ENCODE measurements at places on chromosomes 1 and 21.

GRCh38 chr1:36909946-36910725 lies 124.2 kb downstream of the GRIK3 start:
- no peak for DNase-seq

DNA sequence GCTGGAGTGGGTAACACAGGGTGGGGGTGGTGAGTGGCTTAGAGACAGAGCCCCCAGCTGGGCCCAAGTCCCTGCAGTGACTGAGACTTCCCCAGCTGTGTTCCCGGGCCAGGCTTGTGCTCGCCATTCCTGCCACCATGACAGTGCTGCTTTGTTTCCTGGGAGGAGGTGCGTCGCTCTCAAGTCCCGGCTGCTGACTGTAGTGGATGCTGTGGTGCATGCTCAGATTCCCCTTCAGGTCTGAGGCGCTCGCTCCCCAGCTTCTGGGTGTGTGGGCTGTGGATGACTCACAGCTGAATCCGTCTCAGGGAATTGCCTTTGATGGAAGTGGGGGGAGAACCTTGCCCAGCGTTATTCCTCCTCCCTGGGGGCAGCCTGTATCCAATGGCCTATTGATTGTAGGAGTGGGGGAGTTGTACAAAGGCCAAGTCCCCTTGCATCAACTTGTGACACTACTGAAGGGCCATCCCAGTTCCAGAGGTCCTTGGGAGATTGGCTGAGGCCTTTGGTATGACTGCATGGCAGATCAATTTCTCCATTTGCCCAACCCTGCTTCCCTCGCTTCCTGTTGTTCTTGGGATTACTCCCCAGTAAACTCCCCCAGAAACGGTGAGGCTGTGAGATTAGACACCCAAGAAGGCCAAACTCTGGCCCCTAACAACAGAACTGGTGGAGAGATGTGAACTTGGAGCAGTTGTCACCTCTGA lies 17.8 kb upstream of the POU3F1 start:
- DNase-seq = no peak

DNA sequence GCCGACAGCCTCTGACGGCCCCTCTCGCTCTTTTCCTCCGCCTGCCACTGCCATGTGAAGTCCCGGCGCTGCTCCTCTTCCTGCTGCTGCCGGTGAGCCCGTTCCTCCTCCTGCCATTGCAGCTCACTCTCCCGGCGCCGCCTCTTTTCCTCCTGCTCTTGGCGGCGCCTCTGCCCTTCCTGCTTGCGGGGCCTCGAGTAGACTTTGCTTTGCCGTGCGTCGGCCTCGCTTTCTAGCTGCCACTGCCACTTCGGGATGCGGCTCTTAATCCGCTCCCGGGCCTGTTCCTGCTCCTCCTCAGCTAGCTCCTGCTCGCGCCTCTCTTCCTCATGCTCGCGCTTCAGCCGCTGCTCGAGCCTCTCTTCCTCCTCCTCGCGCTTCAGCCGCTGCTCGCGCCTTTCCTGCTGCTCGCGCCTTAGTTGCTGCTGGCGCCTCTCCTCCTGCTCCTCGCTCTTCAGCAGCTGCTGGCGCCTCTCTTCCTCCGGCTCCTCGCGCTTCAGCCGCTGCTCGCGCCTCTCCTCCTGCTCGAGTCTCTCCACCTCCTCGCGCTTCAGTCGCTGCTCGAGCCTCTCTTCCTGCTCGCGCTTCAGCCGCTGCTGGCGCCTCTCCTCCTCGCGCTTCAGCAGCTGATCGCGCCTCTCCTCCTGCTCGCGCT lies 4.3 kb downstream of the TCHH start:
- DNase-seq = peak; percentile 68

DNA sequence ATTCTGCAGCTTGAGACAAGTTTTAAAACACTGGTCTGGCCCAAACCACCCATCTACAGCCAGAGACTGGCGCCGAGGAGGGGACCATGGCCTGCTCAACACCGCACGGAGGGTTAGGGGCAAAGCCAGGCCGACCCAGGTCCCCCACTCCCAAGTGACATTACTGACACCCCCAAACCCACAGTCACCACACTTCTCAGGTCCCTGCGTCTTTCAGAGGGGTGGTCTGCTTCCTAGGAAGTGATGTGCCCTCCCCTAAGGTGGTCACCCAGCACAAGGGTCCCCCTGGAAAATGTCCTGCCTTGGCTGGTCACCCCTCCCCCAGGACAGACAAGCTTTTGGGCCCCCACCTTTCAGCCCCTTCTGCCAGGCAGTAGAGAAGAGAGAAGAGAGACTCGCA lies 20.8 kb upstream of the EPHA2 start:
- DNase-seq = no peak

- DNase-seq = no peak
These were observed 35.9 kb upstream of the RD3 start for GRCh38 chr1:211527888-211528287.

DNA sequence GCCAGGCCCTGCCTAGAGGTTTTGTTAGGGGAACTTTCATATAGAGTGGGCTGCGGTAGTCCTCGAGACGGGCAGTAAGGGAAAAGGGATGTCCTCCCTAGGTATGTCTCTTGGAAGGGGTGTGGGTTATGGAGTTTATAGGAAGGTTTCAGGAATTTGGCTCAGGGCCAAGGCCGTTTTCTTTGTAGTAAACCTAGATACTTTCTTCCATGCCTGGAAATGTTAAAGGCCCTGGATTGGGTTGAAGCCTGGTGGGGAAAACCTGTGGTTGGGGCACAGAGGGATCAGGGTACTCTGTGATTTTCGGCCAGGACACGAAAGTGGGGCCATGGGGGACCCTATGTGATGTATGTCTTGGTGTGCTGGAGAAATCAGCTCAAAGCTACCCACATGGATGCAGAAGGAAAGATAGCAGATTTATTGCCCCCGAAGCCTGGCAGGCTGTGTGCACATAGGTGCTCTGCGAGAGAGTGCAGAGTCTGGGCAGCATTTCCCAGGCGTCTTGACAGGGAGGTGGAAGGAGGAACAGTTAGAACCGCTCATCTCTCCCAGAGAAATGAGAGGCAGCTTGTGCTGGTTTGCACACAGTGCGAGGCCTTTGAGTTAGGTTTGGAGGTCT lies 1.7 kb downstream of the SNAP47 start:
- no peak for DNase-seq

DNA sequence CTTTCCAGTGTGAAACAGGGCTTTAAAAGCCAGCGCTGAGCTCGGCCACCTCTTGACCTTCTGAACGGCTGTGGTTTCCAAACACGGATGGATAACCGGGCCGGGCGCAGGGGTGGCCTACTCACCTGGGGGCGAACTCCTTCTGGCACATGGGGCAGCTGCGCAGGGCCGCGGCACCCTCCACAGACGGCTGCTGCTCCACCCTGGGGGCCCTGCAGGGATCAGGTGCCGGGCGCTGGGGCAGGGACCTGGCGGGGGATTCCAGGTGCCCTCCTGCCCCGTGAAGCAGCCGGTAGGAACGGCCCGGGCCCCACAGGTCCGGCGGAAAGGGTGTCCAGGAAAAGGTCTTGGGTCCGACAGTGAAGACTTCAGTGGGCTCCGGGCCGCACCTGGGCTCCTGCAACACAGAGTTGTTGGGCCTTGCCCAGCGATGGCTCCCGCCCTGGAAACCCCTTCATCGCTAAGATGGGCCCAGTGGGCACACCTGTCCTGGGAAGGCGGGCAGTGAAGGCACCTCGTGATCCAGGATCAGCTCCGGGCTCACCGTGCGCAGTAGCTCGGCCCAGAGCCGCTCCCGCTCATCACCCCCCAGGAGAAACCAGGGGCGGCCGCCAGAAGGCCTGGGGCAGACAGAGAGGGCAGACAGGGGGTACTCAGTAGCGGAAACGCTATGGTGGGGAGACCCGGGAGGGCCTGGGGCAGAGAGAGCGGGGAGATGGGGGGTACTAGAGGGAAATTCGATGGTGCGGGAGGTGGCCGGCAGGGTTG lies 874 bp downstream of the FAAP20 start:
- DNase-seq = no peak

GRCh38 chr1:220698607-220699016 lies 8.4 kb downstream of the C1orf115 start:
- no peak for DNase-seq

DNA sequence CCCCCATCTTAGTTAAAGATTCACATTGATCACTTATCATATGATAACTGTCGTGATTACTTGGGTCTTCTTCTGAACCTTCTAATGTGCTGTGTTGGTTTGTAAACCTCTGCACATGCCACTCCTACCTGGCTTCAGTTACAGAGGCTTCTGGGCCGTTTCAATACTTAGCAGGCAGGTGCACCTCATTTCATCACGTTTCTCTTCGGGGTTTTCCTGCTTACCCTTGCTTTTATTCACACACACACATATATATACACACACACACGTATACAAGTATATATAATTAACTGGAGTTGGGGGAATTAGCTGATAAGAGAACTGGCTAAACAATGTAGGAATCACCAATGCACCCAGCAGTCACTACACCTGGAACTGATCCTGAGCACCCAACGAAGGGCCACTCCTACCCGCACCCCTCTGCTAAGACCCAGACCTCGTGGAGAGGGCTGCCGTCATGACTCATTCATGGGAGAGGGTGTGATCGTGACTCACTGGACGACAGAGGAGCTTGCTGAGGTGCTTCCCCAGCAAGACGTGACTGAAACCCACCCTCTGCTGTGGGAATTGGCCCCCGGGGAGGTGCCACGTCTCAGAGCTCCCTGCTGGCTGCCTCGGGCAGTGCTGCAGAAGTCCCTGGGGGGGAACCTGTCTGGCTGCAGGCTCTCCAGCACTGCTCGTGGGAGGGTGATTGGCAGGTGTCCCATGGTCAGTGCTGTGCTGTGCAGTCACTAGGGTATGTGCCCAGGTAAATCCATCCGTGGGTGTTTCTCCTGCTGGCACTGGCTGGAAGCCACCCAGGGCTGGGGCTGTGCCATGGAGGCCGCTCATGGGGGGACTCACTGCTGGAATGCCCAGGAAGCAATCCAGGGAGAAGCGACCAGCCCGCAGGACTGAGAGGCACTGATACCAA lies 166.6 kb downstream of the DYRK1A start:
- DNase-seq = no peak

DNA sequence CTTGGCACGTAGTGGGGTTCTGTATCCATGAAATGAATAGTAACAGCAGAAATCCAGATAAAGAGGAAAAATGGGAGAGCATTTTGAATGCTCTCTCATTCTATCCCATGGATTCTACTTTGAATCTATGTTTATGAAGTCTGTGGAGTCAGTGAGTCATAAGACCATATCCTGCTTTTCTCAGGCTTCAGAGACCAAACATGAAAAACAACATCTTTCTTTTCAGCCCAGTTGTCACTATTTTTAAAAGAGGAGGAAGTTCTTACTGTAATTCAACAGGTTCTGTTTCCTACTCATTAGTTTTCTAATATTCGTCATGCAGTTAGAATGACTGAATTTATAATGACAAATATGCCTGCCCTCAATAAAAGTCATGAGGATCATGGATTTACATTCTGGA lies 39.4 kb upstream of the CD55 start:
- DNase-seq = no peak

- DNase-seq = no peak
These were observed 431 bp downstream of the ARPC5 start for GRCh38 chr1:183635099-183635605.

DNA sequence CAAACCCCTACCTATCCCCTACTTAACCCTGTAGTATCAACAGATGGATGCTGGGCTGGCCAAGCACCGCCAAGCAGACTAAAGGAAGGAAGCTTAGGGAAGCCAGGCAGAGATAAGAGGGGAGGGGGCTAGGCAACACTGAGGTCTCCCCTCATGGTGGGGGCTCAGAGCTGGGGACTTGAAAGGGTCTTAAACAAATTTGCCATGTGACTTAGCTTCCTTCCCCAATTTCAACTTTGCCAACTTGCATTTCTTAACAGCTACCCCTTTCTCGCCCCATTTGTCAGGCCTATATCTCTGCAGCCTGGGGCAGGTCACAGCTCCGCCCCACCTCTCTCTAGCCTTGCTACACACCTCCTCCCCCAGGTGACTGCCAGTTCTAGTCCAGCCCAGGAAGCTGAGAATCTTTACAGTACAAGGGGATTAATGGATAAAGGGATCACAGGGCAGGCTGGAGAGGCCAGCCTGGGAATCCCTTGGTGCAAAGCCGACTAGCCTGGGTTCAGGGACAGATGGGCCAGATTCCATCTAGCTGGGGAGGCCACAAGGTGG lies 3.4 kb downstream of the KIF21B start:
- no peak for DNase-seq

- DNase-seq = peak; percentile 72
These were observed 80.2 kb upstream of the GREM2 start for GRCh38 chr1:240691909-240692705.

DNA sequence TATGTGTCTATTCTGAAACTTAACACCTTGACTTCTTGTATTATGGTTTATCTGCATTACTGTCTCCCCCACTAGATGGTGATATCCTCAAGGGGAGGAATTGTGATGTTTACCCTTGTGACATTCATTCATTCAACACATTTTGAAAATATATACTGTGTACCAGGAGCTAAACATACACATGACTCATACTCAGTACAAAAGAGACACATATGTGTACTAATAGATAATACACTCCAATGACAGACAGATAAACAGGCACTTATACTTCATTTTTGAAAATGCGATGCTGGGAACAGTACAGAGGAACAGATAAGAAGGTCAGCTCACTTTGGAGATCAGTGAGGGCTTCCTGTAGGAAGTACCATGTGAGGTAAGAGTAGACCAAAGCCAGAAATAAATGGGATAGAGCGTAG lies 8.9 kb upstream of the RAB3GAP2 start:
- peak; percentile 38 for DNase-seq

GRCh38 chr21:44758141-44758561 lies 43.5 kb downstream of the UBE2G2 start:
- DNase-seq = no peak

DNA sequence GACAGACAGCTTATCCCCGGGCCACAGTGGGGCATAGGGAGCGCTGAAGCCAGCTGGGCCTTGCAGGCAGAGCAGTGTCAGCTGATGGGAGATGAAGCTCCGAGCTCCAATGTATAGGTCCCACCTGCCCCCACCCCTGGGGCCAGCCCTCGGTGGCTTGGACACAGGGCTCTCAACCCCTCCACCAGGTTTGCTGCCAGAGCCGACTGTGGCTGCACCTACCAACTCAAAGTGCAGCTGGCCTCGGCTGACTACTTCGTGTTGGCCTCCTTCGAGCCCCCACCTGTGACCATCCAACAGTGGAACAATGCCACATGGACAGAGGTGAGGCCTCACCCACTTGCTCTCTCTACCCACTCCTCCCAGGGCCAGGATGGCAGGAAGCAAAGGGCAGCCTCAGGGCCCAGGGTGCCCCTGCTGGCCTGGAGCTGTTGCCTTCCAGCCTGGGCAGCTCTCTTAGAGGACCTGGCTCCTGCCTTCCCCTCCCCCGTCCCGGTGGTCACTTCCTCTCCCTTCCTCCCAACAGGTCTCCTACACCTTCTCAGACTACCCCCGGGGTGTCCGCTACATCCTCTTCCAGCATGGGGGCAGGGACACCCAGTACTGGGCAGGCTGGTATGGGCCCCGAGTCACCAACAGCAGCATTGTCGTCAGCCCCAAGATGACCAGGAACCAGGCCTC lies 7.7 kb downstream of the MAD2L2 start:
- DNase-seq = no peak

Measured in NT2/D1 (cell line).